Stimulated activated CD8-positive, alpha-beta memory T cell treated with anti-CD3 and anti-CD28 coated beads, Interleukin-4, amount 100 ng/mL, for 24 hours (primary cell): ENCODE measurements at places on chromosomes 16 and 17.

GRCh38 chr17:20925954-20926353 lies 116.9 kb downstream of the USP22 start:
- no peak for DNase-seq

GRCh38 chr16:1485847-1486496 lies 2.8 kb downstream of the PTX4 start:
- DNase-seq, result no peak

DNA sequence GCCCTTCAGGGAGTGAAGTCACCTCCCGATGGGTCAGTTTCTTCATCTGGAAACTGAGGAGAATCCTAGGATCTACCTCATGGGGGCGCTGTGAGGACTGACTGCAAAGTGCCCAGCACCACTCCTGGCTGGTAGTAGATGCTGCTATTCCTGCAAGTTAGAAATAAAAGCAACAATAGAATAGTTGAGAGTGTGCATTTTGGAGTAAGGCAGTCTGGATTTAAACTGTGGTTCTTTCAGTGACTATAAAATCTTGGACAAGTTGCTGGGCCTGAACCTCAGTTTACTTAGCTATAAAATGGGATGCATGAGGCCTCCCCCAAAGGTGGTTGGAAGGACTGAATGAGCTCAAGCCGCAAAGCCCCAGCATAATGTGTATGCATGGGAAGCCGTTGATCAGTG lies 70.6 kb downstream of the CYB5B start:
- DNase-seq, result no peak

- no peak for DNase-seq
Measured at GRCh38 chr16:4316108-4316863, 419 bp downstream of the GLIS2 start.

- DNase-seq, result no peak
Measured at GRCh38 chr17:39351508-39351907, 49.9 kb downstream of the FBXL20 start.

DNA sequence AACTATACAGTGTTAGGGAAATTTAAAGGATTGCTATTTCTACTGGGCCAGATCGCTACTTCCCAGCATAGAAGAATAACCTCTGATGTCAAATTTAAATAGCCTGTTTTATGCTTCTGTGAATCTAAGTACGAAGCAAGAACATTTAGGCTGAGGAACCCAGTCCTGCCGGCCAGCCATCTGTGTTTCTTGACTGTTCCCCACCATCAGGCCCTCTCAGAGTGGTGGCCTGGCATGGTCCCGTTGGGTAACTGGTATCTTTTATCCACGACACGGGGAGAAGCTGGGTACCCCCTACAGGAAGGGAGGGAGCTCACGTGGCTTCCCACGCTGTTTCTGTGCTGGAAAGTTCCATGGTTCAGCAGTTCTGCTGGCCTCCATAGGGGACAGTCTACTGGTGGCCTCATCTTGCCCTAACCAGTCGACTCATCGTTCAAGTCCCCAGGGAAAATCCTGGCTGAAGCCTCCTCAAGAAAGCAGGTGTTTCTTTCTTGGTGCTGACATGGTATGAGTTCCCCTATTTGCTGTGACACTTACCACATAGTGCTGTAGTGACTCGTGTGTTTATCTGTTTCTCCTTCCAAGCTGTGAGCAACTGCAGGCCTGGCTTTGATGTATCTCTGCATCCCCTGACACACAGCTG lies 201.7 kb upstream of the NLRP1 start:
- DNase-seq, result no peak

DNA sequence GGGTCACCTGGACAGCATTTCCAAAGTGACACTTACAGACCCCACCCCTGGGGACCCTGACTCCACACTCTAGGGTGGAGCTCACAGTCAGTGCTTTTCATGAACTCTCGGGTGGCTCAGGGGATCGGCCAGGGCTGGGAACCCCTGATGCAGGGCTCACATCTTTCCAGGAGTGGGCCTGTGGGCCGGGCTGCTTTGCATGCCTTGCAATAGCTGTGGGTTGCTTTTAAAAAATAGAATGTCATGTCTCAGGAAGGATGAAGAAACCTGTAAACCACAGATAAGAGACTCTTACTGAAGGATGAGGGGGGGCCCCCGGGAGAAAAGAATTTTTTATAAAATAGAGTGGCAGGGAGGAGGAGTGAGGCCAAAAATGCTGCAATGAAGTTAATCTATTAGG lies 40.2 kb downstream of the RBFOX3 start:
- DNase-seq, result no peak

GRCh38 chr16:50957056-50957455 lies 194.0 kb downstream of the SALL1 start:
- DNase-seq, result no peak

DNA sequence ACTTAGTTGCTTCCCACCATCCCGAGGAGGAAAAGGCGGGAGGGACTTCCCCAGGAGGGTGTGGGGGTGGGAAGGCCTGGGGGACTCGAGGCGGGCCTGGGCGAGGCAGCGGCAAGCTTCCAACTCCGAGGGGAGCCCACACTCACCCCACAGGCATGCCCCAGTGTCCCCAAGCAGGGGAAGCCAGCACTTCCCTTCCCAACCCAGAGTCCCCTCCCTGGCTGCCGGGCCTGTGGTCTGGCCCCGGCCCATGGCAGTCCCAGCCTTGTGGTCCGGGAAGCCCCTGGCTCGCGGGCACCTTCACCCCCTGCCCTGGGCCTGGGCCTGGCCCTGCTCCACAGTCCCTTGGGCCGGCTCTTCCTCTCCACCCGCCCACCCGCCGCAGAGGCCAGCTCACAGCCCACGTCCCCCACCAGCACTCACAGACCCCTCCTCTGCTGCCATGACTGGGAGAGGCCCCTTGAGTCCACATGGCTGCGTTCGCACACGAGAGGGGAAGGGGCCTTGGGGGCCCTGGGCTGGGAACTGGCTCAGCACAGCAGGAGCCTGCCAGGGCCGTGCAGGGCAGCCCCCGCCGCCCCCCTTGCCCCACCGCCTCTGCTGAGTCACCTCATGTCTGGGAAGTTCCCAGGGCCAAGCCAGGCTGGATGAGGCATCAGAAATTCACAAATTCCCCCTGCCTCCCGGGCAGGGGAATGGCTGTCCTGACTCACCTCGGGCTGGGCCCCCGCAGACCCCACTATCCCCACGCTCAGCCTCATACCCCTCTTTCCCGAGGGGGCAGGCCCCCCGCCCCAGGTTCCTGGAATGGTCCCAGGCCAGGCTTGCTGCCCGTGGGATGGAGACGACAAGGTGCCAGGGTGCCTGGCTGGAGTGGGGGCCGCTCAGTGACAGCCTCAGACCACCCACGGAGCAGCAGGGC lies 27.8 kb downstream of the BAHCC1 start:
- DNase-seq, result no peak

- DNase-seq, result no peak
Measured at GRCh38 chr17:73061161-73061560, 31.3 kb downstream of the SLC39A11 start.

- DNase-seq, result peak; percentile 28
Measured at GRCh38 chr17:46979147-46979863, at the start of gene RPRML. Gene RPRML, minus strand, starts transcription at chr17:46979253. Its CDS starts 246 bp downstream, at chr17:46979007.

DNA sequence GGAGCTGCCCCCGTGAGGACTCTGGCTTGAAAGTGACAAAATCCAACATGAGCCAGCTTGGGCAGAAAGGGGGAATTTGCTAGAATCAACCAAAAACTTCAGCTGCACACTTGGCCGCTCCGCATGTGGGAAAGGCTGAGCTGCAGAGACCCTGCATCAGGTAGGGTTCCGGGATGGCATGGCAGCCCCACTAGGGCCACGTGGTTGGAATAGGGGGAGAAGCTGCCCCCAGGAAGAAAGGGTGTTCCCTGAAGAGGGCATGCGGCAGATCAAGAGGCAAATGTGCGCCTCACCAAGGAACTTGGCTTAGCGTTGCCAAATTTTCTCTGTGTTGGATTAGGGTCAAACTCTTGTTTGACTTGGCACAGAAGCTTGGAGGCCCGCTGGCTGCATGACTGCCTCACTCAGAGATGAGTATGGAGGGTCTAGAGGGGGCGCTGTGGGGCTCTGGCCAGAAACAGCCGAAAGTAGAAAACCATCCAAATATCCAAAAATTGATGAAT lies 29.2 kb upstream of the WFIKKN2 start:
- no peak for DNase-seq

DNA sequence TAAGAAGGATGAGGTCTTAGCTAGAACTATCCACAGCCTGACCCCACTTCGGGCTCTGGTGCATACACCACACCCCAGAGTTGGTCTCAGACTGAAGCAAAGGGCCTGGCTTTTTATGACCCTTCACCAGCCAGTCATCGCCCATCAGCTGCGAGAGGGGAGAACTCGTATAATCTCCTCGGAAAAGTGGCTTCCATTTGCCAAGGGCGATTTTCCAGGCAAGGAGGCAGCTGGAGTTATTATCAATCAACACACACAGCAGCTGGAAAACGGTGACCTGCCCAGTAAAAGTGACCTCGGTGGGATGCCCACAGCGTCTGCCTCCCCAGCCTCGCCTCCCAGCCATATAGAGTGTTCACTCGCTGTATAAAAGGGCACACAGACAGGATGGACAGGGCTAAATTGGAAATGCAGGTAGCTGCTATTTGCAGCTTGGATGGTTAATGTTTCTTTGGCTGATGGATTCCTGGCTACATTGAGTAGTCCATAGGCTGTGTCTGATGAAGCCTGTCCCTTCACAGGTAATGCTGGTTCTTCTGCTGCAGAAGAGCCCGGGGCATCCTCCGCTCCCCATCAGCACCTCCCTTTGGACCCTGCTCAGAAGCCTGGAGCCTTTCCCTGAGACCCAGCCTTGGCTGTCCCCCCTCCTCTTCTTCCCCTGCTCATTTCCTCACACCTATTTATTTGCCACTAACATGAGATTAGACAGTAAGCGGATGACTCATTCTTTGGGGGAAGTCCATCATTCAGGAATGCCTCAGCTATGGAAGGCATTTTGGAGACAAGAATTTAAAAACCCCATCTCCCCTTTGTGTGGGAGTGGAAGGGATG lies 45.7 kb downstream of the TMEM186 start:
- DNase-seq, result no peak

- DNase-seq, result no peak
Measured at GRCh38 chr16:27346819-27347218, 33.0 kb downstream of the IL4R start.

DNA sequence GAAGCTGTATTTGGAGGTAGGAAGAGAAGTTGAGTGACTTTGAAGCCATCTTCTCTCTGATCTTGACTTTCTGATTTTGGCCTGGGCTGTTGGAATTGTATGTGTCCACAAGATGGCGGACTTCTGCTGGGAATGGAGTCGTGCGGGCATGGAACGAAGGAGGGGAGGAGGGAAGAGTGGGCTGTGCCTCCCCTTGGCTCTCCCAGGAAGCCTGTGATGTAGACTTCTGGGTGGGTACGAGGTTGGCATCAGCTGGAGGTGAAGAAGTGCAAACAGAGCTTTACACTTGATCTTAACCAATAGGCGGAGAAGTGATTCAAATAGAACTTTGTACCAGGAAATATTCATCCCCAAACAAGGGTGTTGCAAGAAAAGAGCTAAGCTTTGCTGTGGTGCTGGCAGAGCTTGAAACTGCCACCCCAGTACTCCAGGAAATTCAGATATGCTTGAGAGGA lies 7.4 kb upstream of the TMEM220 start:
- no peak for DNase-seq

- no peak for DNase-seq
Measured at GRCh38 chr16:54210452-54211125, 76.0 kb downstream of the IRX3 start.

DNA sequence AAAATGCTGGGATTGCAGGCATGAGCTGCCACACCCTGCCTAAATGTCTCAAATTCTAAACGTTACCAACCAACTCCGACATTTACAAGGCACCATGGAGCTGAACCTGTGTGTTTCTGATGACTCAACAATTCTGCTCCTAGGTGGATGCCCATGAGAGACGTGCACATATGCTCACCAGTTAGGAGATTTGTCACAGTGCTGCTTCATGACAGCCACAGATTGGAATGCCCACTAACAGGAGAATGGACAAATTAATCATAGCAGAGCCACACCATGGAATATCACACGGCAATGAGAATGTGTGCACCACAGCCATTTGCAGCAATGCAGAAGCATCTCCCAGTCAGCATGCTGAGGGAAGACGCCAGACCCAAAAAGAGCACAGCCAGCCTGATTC lies 8.0 kb upstream of the KCNG4 start:
- no peak for DNase-seq

DNA sequence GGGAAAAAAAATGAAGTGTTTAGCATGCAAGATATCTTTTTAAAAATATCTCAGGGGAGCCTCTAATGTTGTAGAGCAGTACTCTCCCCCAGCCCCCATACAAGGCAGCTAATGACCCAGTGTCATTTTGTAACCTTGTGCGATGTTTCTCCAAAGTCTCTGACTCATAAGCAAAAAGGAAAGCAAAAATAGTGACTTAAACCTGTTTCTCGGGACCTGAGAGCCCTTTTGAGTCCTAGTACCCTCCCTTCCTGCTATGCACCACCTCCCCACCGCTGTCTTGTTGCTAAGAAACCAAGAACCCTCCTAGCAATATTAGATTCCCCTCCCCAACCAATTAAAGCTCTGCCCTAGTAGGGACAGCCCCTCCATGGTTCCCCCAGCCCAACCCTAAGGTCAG lies 2.8 kb downstream of the MYCBPAP start:
- DNase-seq, result no peak

GRCh38 chr17:15332338-15332737 lies 9.1 kb downstream of the TEKT3 start:
- DNase-seq, result no peak

GRCh38 chr16:88197481-88198456 lies 185.0 kb upstream of the ZNF469 start:
- no peak for DNase-seq

DNA sequence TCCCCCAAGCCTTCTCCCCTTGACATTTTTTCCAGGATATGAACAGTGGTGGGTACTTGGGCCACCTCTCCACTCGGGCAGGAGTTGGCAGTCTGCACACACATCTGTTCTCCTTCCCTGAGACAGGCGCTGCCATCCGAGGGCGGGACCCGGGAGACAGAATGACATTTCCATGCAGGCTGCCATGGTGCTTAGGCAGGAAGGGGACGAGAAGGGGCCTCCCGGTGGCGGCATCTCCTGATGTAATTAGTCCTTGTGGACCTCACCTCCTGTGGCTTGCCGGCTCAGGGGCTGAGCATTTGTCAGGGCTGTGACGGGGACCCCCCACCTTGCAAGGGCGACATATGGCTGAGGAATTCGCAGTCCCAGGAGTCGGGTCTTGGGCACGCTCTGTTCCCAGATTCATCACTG lies 197.2 kb downstream of the FOXL1 start:
- no peak for DNase-seq

- DNase-seq, result no peak
Measured at GRCh38 chr17:767076-767475, 15.0 kb downstream of the GLOD4 start.

GRCh38 chr16:11078812-11079459 lies 134.6 kb downstream of the CLEC16A start:
- DNase-seq, result no peak

GRCh38 chr17:41813152-41813680 lies 412 bp downstream of the FKBP10 start:
- DNase-seq, result no peak

- DNase-seq, result no peak
Measured at GRCh38 chr16:24344784-24345183, 88.6 kb downstream of the CACNG3 start.
